ENCODE measurements at places on chromosomes 4 and X.

- no peak for DNase-seq
Measured at GRCh38 chrX:151821226-151821625, 86.7 kb downstream of the CNGA2 start.

- no peak for DNase-seq
Measured at GRCh38 chr4:39846120-39846519, 131.6 kb downstream of the PDS5A start.

GRCh38 chrX:152923599-152923998, 25.7 kb downstream of the ZNF185 start:
- DNase-seq, result no peak

DNA sequence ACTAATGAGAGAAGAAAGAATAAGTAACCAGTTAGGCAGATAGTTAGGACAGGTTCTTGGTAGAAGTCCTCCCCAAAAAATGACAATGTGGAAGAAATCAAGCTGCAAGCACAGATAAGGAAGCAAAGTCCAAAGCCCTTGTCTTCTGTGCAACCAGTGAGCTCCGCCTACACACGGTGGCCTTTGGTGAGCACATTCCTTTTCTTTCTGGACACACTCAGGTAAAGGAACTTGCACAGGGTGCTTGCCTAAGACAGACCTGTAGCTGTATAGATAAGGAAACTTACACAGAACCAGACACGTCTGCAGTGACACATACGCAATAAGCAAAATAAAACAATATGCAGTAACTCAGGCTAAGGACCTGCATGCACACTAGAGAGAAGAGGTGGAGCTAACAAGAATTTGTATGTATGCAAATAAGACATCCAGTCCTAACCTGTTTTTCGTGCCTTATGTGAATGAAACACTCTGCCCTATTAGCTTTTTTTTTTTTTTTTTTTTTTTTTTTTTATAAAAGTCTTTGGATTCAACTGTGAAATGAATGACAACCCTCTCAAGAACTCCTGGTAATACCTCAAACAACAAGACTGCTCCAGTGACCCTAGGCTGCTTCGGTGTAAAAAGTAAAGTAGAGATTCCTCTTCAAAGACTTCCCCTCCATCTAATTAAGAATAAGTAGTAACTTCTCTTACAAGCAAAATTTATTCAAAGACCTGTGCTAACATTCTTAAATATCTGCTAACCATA, 48.8 kb downstream of the UGT2B10 start:
- DNase-seq, result no peak

GRCh38 chr4:122861172-122861943, 34.7 kb downstream of the FGF2 start:
- DNase-seq, result no peak

GRCh38 chr4:34676400-34676799, 1567.9 kb downstream of the ARAP2 start:
- no peak for DNase-seq

All from memory B cell (primary cell).